ENCODE measurements at places on chromosomes 7 and 10.

GRCh38 chr10:113708640-113709039 is 28.9 kb downstream of the CASP7 start:
- DNase-seq = no peak

DNA sequence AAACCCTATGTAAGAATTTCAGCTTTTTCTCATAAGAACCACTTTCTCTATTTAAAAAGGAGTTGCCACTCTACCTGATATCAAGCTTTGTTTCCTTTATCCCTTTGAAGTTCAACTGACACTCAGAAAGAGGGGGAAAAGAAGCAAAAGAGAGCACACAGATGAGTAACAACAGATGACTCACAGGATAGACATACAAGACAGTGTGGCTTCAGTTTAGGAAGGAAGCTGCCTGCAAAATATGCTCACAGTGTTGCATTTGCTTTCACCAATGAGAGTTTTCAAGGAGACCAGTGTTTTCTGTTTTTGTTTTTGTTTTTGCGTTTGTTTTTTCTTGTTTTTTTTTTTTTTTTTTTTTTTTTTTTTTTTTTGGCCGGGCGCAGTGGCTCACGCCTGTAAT is 1181.6 kb downstream of the DNAJB9 start:
- DNase-seq = no peak

- DNase-seq = no peak
These were observed 44.4 kb upstream of the USP6NL start for GRCh38 chr10:11655836-11656235.

- DNase-seq = no peak
These were observed 5.5 kb downstream of the RASSF4 start for GRCh38 chr10:44965104-44965503.

DNA sequence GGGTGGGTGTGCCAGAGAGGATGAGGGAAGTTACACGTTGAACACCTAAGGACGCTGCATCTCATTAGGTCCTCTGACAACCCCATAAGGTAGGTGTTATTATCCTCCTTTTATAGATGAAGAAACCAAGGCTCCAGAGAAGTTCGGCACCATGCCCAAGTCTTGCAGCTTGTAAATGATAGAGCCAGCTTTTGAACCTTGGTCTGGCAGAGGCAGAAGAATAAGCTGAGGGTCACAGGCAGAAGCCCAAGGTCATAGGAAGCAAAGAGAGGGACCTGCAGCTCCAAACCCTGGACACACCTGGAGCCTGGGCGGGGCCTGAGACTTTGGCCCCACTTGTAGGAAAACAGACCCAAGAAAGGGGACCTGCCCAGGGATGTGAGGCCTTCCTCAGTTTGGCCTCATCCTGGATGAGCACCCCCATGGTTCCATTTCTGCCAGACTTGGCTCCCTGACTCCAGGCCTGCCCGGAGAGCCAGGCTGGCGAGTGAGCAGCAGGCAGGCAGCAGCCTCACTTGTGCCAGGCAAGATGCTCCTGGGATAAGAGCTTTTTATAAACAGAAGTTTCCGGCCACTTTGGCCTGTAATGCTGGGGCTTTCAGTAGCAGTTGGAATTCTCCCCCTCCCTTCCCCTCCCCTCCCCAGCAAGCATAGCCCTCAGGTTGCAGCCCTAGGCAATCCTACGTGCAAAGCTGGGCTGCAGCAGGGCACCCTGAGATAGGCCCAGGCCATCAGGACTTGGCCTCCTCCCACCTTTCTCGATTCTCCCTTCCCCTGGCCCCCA is 2.4 kb downstream of the KCNH2 start:
- DNase-seq = no peak

GRCh38 chr7:31734456-31734855 is 47.4 kb downstream of the PPP1R17 start:
- DNase-seq = no peak

DNA sequence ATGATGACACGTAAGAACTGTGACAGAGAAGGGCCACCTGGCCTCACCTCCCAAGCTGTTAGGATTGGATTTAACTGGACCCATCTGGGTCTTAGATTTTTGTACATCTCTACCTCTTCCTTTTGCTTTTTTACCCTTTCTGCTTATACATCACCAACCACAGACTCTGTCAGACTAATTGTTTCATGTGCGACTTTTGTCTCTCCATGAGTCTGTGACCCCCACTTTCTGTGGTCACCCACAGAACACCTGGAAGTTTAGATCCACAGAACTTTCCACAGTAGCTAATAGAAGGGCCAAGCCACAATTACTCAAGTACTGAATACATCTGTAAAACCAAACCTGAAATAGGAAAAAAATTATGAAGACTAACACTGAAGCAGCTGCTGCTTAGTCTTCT is 23.1 kb downstream of the SEC31B start:
- DNase-seq = no peak

- no peak for DNase-seq
These were observed 34.6 kb upstream of the MNX1 start for GRCh38 chr7:157044943-157045660.

- DNase-seq = no peak
These were observed 1223.8 kb downstream of the NXPH1 start for GRCh38 chr7:9657257-9657656.

- peak; percentile 68 for DNase-seq
These were observed at the start of gene SNCG for GRCh38 chr10:86958116-86958900. Gene SNCG, plus strand, starts transcription at chr10:86958599. Its CDS starts 99 bp downstream, at chr10:86958698.

- no peak for DNase-seq
These were observed 93.0 kb downstream of the BTRC start for GRCh38 chr10:101446947-101447346.

GRCh38 chr7:129188372-129188891 is at the start of gene SMO:
Gene SMO, plus strand, starts transcription at chr7:129188633. Its CDS starts 519 bp downstream, at chr7:129189152.
- peak; percentile 86 for DNase-seq

DNA sequence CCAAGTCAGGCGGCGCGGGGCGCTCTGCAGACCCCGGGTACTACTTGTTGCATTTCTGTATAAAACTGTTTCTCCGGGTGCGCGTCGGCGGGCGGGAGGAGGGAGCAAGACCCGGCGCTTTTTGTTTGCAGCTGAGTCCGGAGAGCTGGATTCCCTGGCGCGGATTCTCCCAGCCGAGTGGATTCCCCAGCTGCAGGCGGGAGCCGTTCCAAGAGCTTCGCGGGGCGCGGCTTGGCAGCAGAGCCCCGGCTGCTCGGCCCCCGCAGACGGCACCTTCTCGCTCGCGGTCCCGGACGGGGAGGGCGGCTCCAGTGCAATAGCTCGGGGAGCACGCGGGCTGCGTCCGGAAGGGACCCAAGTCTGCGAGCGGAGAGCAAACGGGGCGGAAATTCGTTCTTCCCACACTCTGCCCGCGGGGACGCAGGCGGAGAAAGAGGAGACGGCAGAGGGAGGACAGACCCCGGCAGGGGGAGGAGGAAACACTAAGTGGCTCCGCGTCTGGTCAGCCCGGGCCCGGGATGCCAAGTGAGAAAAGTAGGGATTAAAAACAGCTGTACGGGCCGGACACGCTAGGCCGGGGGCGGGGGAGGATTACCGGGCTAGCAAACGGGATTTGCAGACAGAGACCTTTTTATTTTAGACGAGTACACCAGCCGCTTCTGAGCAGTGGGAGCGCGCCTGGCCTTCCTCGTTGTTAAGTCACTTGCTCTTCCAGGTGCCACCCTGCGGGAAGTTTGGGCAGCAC is at the start of gene TRIL:
TRIL (minus strand) TSS at position 96 of the 745 bp plus-strand sequence. CDS start 284 bp downstream, outside the sequence.
- DNase-seq = peak; percentile 82

- peak; percentile 89 for DNase-seq
These were observed 10.4 kb downstream of the ATG9B start for GRCh38 chr7:151013733-151014497.

Data from aorta (tissue), 5 donors.